ENCODE measurements at places on chromosomes 4 and X. TPM values are rescaled to one million over a fixed set of nuclear protein-coding genes. Genes with fewer than 3 reads are reported as not detected.

COPS4 gene
- total RNA-seq = 48.6 TPM

HERC5 gene
- 0.95 TPM for total RNA-seq

ERCC6L gene
- total RNA-seq = 10.1 TPM

CSAG3 gene
- total RNA-seq = 2.3 TPM

SLC10A4 gene
- total RNA-seq = 1.1 TPM

SATL1 gene
- not detected for total RNA-seq

Measured in HT1080 (cell line).